ENCODE measurements at places on chromosomes 7 and 10.

DNA sequence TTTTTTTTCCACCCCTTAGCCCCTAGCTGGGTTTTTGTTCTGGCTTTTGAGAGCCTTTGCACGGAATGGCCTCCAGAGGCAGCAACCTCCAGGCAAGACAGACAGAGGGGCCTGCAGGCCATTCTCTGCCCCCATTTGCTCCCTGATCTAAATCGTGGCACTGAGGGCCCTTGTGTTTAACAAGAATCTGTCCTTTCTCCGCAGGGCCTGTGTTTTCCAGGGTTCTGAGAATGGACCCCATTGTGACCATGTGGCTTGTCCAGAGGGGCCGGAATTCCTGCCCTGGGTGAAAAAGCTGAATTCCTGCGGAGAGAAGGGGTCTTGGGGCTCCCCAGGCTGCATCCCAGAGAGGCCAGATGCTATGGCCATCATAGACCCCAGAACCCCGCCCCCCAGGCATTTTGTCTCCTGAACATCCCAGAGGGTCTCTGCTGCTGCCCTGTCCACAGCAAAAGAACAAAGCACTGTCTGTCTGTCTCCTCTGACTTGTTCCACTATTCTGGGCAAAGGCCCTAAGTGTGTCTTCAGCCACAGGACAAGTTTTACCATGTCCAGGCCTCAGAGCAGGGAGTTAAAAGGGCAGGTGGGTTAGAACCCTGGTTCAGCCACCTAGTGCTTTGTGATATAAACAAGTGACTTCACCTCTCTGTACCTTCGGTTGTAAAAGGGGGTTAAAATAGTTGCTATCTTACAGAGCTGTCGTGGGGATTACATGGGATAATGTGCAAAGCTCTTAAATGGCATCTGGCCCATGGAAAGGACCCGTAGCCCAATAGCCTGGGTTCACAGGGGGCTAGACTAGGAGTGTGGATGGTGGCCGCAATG, 155.6 kb downstream of the SH3PXD2A start:
- no peak for DNase-seq

DNA sequence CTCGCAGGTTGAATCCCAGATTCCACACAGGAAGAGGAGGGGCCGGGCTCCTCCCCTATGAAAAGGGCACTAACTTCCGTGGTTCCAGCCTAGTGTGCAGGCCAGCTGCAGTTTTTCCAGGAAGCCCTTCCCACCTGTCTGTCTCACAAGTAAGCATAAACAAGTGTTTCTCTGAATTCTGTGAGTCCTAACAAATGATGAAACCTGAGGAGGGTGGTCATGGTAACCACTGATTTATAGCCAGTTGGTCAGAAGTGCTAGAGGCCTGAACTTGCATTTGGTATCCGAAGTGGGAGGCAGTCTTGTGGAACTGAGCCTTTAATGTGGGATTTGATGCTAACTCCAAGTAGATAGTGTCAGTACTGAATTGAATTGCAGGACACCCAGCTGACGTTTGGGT, 54.7 kb upstream of the STEAP4 start:
- no peak for DNase-seq

GRCh38 chr10:73876157-73876556, 1.8 kb upstream of the CAMK2G start:
- DNase-seq = no peak

GRCh38 chr7:133061792-133062191, 20.1 kb downstream of the CHCHD3 start:
- DNase-seq = no peak

DNA sequence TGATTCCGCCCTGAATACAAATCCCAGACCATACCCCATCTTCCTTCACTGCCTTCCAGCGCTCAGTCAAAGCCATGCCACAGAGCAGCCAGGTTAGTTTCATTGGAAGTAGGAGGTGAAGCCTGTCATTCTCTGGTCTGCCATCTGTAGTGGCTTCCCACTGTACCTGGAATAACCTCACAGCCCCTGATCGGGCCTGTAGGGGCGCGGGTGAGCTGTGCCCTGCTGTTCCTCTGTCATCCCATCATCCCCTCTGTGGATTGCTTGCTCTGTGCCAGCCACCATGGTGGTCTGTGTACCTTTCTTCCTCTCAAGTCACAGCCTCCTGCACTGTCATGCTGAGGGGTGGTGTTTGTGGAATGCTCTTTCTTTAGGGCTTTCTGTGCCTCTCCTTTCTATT, 155.1 kb downstream of the ZNF22 start:
- no peak for DNase-seq

- no peak for DNase-seq
Observed at GRCh38 chr10:100076750-100077149, 4.9 kb downstream of the CPN1 start.

- no peak for DNase-seq
Observed at GRCh38 chr7:25646726-25647413, 418.6 kb upstream of the NPVF start.

DNA sequence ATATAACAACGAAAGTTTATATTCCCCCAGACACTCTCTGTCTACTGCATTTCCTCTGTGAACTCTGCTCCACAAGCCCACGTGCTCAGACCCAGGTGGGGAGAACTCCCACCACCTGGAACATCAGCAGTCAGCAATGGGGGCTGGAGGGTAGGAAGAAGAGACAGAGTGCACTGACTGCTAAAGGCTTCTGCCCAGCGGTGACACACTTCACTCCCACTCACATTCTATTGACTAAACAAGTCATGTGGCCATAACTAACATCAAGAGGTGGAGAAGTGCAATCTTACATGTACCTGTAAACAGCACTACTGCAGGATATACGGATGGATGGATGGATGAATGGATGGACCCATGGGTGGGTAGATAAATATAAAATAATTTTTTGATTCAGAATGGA, 122.2 kb downstream of the MPP7 start:
- DNase-seq = no peak

GRCh38 chr7:1087952-1088920, at the start of gene GPER1:
TSS of gene GPER1 (plus strand) at chr7:1088113. CDS start at chr7:1091729, 3,616 bp downstream.
- DNase-seq = no peak

DNA sequence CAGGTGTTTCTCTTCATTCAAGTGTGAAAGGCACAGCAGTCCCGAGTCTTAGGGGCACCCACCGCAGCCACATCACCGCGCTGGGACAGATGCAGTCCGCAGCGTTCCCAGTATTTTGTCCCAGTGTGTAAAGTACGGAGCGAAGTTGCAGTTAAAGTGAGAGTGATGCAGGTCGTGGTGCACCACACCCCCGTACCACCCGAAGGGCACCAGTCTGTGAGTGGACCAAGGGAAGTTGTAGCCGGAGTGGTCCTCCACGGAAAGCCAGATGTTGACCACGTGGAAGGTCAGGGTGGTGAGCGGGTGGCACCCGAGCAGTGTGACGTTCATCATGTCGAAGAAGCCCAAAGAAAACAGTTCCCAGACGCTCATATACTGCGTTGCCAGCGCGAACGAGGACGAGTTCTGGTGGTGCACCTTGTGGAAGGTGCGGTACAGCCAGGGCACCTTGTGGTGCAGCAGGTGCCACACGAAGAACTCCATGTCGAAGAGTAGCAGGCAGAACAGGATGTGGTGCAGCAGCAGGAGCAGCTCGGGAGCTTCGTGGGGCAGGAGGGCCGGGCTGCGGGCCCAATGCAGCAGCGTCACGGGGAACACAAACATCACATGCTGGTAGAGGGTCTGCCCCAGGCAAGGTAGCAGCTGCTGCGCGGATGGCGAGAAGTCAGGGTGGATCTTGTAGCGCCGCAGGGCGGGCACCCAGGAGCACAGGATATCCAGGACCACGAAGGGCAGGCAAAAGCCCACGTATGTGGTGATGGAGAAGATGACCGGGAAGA, 526 bp downstream of the CH25H start:
- peak; percentile 35 for DNase-seq

DNA sequence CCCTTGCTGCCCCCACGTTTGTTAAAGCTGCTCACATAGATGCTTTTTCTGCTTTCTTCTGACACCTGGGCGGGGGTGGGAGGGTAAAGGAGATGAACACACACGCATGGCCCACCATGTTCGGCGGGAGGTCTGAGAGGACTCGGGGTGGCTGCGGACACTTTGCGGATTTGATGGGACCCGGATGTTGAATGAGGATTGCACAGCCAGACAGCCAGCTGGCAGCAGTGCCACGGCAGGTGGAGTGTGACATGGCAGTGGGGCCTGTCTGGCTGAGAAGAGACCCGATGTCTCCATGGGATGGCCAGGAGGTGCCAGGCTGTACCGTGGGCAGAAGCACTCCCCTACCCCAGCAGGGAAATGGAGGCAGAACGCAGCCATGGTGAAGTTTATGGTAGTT, 31.2 kb downstream of the PPP2R2D start:
- no peak for DNase-seq

GRCh38 chr7:142348921-142349405, 91.1 kb upstream of the PRSS58 start:
- no peak for DNase-seq

DNA sequence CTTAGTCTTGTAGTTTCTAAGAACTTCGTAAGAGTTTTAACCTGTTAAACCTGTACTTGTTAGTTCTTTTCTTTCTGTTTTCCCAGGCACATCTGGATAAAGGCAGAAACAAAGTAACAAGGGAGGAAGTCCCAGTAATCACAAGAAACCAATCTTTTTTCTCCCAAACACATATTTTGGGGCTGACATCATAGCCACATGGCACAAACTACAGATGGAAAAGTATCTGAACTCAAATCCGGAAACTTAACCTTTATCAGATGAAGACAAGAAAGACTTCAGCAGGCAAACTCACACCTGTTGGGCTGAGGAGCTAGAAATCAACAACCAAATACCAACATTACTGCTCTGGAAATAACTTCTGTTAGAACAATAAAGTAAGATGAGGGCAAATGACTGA, 67.1 kb downstream of the CUBN start:
- no peak for DNase-seq

DNA sequence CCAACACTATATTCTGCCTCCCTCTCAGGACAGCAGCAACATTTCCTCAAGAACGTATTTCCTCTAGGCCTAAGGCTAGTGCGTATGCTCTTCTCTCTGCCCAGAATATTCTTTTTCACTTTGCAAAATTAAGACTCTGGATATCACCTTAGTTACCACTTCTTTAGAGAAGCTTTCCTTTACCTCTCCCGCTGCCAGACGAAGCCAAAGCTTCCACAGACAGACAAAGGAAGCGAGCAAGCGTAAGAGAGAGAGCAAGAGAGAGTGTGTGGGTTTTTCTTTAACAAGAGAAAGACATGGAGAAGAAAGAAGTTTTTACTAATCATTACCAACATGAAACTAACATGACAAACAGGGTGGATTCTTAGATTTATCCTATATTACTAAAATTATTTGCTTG, 64.1 kb downstream of the P4HA1 start:
- no peak for DNase-seq

GRCh38 chr7:99447943-99448342, 9.2 kb downstream of the CPSF4 start:
- no peak for DNase-seq

DNA sequence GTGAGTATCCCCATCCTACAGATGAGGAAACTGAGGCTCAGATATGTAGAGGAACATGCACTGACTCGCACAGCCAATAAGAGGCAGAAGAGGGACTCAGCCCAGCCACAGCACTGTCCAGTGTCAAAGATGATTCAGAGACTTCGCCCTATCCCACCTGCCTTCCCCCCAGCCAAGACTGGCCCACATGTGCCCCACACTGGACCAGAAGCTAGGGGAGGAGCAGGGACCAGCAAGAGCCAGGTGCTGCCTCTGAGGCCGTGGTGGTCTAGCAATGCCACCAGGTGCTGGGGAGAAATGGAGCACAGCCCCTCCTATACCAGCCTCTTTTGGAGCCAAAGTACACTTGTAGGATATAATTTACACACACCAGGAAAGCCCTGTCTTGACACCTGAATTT, 22.3 kb downstream of the GRID1 start:
- no peak for DNase-seq

GRCh38 chr10:6567884-6568283, 12.2 kb downstream of the PRKCQ start:
- no peak for DNase-seq

GRCh38 chr7:135150072-135150782, 2.4 kb downstream of the TMEM140 start:
- no peak for DNase-seq

GRCh38 chr7:115146148-115146547, 224.3 kb downstream of the MDFIC start:
- DNase-seq = no peak

DNA sequence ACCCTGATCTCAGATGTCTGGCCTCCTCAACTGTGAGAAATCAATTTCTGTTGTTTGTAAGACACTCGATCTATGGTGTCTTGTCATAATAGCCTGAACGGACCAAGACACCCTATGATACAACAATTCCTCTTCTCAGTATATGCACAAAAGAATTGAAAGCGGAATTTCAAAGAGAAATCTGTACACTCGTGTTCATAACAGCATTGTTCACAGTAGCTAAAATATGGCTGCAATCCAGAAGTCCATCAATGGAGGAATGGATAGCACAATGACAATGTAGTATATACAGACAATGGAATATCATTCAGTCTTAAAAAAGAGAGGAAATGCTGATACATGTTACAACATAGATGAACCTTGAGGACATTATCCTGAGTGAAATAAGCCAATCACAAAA, 354.6 kb downstream of the SFMBT2 start:
- DNase-seq = no peak

DNA sequence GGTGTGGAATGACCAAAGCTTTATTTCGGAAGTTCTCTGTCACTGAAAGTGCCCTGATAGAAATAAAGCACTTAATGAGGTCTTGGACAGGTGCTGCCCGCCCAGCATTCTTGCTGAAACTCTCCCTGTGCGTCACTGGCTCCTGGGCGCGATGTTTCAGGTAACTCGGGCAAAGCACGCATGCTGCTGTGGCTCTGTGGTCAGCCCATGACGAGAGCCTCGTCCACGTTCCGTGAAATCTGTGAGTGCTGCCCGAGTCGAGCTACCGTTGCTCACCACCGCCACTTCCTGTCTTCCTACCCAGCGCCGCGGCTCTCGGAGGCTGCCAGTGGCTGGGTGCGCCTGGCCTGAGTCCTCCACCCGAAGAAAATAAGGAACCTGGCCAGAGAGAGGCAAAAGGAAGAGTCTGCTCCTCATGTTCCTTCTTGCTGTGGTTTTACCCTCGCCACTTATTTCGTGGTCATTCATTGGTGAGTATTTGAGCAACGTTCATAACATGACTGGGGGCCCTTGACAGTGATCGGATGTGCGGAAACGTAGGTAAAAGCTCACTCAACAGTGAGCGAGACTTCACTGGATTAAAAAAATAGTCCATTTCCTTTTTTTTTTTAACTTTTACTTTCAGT, 95.5 kb downstream of the MAP3K8 start:
- peak; percentile 81 for DNase-seq

All from CD4-positive, alpha-beta T cell treated with Interleukin-1 beta for 1 hour (primary cell).